SIG-M5 (cell line): ENCODE measurements at places on chromosomes 5 and 9.

GRCh38 chr5:174300941-174301761 lies 255.6 kb downstream of the NSG2 start:
- DNase-seq: no peak

GRCh38 chr5:166909926-166910325 lies 1381.5 kb upstream of the WWC1 start:
- DNase-seq: no peak

- DNase-seq: no peak
These were observed 56.0 kb upstream of the SARDH start for GRCh38 chr9:133794016-133794760.

DNA sequence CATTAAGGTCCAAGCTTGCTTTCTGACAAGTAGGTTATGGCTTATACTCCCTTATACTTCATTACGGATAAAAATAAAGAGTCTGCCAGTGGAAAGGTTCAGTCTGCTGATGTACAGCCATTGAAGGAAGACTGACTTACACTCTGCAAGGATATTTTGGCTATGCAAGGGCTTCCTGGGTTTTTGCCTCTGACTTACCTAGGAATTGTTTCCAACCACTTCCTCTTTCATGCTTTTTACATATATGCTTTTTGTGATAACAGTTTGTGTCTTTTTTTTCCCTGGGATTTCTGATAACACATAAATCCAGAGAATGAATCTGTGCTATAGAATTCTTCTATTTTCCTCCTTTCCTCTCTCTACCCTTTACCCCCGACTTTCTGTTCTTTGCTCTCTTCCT lies 16.8 kb downstream of the ISOC1 start:
- DNase-seq: no peak

DNA sequence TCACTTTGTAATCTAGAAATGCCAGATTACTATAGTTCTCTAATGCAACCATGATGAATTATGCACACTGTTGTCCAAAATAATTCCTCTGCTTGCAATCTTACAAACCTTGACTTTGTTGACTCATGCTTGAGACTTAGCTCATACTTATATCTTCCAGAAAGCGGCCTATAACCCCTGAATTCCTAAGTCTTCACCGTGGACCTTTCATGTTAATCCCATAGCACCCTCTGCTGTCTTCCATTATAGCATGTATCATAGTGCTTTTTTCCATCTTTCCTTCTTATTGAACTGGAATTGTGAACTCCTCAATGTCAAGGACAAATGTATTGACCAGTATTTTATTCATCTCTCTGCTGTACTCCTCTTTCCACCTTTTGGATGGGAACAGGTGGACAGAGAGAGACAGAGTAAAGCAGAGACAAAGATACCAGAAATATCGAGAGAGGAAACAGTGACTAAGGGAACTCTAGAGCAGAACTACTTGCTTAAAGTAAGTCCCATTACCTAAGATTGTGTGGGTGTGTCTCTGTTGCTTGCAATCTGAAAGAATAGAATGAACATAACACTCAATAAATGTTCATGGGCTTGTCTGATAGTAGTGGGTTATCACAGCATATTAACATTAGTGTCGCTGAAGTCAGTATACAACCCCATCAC lies 110.0 kb downstream of the LURAP1L start:
- DNase-seq: no peak

GRCh38 chr5:57202811-57203210 lies 29.0 kb downstream of the GPBP1 start:
- no peak for DNase-seq

- no peak for DNase-seq
These were observed 106.8 kb upstream of the FST start for GRCh38 chr5:53373451-53374158.

- no peak for DNase-seq
These were observed 295.5 kb upstream of the CLINT1 start for GRCh38 chr5:158154226-158155005.

DNA sequence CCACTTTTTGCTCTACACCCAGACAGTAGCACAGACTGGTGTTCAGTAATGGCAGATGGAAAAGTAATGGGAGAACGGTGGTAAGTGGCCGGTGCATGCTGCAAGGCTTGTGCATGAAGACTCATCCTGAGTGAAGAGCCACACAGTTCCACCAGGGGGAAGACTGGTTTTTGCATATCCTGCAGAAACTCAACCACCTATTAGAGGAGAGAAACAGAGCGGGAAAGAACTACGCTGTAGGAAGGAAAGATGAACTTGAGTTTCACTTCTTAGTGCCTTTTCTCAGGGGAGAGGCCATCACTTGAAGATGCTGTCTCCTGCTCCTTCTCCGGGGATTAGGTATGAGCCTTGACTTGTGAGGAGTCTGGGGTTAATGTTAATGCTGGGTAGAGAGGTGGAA lies 9.4 kb upstream of the PRSS3 start:
- DNase-seq: no peak

DNA sequence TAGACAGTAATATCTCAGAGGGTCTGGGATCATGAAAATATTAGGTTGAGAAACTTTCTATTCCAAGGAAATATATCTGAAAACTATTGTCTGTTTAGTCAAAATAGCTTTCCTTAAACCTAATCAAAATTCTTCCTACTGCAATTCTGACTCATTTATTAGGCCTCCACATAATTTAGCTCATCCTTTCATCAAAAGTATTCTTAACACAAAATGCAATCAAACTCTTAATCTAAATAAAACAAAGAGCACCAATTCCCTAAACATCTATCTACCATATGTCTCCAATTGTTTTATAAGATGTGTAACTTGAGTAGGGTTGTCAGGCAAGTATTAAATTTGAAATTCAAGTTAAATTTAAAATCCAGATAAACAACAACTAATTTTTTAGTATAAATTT lies 142.1 kb downstream of the PLK2 start:
- no peak for DNase-seq

DNA sequence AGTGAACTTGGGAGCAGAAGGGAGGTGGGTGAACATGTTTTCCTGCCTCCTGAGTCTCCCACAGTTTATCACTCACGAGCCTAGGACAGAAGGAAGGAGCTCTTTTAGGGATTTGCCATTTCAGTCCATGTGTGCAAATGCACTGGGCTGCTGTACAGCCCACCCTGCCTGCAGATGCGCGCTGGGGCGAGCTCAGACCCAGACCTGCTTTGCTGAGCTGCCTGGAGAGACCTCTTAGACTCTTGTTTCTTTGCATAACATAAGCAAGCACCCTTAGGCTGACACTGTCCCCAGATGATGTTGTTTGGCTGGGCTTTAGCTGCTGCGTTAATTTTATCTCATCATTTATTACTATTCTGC lies 199.0 kb downstream of the CACNA1B start:
- DNase-seq: no peak

- DNase-seq: no peak
These were observed 66.4 kb downstream of the PSMB7 start for GRCh38 chr9:124348831-124349230.

GRCh38 chr5:83096660-83097339 lies 19.5 kb downstream of the XRCC4 start:
- DNase-seq: no peak
